Activated CD8-positive, alpha-beta memory T cell treated with anti-CD3 and anti-CD28 coated beads, Interleukin-2, amount 10 ng/mL, durations not matched to agents 7 days and 5 days (primary cell): ENCODE measurements at places on chromosomes 7 and 10. TPM values are rescaled to one million over a fixed set of nuclear protein-coding genes. Genes with fewer than 3 reads are reported as not detected.

DNA sequence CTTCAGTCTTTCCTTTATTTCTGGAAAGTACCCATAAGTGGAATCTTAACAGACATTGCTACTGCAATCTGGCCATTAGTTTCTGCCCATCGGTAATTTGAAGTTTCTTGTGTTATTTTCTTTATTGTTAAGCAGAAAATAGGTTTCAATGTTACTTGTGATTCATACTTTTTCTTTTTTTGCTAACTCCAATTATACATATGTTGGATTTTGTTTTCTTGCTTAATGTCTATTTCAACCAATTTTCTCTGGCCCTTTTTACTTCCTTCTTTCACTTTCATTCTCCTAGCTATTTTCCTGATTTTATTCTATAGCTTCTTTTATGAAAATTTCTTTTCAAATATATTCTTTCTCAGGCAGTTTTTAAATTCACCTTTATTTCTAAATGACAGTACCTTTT is 457.4 kb downstream of the TCERG1L start:
- no peaks in the 10 kb centered on the region for H3K4me1 ChIP-seq
- no peak overlapping the region for H3K27ac ChIP-seq

GRCh38 chr7:112157072-112157471 is 49.1 kb downstream of the DOCK4 start:
- peaks cover 43% of the 10 kb centered on the region for H3K27me3 ChIP-seq
- no peak for DNase-seq
- no peaks in the 10 kb centered on the region for H3K36me3 ChIP-seq
- no peak overlapping the region for H3K4me3 ChIP-seq
- no peaks in the 10 kb centered on the region for H3K4me1 ChIP-seq
- H3K27ac ChIP-seq: no peak overlapping the region

DNA sequence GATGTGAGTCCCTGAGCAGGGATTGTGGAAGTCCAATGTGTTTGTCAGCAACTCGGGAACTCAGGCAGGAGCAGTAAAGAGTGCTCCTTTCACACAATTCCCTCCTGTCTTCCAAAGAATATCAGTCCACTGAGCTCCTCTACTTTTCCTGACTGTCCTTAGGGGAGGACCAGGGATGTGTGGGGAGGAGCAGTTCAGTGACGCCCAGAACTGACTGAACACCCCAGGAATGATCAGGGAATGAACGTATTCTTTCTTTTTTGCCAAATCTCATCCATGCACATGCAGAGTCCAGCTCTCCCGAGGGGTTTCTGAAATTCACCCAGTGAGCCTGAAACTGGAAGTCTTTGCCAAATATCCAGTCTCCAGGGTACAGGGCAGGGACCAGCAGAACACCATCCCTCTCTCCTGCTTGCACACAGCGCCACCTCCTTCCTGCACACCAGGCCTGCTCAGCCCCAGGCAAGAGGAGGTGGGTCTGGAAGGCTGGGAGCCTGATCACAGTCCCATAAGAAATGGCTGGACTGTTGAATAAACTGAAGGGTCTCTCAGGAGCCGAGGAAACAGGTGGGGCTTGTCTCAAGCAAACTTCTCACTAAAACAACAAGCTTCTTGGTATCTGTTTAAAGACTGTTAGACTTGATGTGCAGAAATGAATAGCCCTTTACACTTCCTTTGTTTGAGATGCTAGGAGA is 294.7 kb downstream of the C7orf25 start:
- H3K4me1 ChIP-seq: no peaks in the 10 kb centered on the region
- H3K27me3 ChIP-seq: no peaks in the 10 kb centered on the region
- H3K36me3 ChIP-seq: no peaks in the 10 kb centered on the region
- H3K4me3 ChIP-seq: no peak overlapping the region
- no peak for DNase-seq

The CAV1 gene
- total RNA-seq: not detected

DNA sequence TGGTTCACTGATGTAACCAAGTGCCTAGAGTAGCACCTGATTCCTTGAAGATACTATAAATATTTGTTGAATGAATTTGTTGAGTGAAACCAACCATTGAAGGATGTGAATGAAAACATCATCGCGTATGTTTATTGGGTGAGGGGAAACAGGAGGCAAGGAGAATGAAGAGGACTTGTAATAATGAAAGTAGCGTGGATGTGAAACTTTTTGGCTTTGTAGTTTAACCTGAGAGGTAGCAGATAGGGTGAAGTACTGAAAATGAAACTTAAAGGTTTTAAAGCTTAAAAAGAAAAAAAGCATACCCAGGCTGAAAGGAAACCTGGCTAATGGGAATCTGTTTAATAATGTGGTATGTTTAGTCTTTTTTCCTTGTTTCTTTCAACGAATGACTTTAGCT is 5.2 kb downstream of the CCNY start:
- peaks cover 13% of the 10 kb centered on the region for H3K36me3 ChIP-seq
- H3K4me1 ChIP-seq: peaks cover 64% of the 10 kb centered on the region
- no peak for DNase-seq
- peak overlapping the region; percentile 76 for H3K27ac ChIP-seq

- H3K4me1 ChIP-seq: no peaks in the 10 kb centered on the region
- H3K27me3 ChIP-seq: no peaks in the 10 kb centered on the region
- H3K4me3 ChIP-seq: no peak overlapping the region
- no peak overlapping the region for H3K27ac ChIP-seq
These were observed 722.1 kb upstream of the CELF2 start for GRCh38 chr10:10295537-10295936.

GRCh38 chr7:139594090-139594489 is 70.6 kb downstream of the CLEC2L start:
- no peaks in the 10 kb centered on the region for H3K27me3 ChIP-seq
- no peak overlapping the region for H3K4me3 ChIP-seq
- H3K4me1 ChIP-seq: no peaks in the 10 kb centered on the region
- H3K27ac ChIP-seq: no peak overlapping the region
- no peak for DNase-seq
